Ecto neural progenitor cell (in vitro differentiated cells): ENCODE measurements at places on chromosomes 2 and 18.

- no peak for DNase-seq
These were observed 87.9 kb downstream of the RAB31 start for GRCh38 chr18:9796011-9796410.

DNA sequence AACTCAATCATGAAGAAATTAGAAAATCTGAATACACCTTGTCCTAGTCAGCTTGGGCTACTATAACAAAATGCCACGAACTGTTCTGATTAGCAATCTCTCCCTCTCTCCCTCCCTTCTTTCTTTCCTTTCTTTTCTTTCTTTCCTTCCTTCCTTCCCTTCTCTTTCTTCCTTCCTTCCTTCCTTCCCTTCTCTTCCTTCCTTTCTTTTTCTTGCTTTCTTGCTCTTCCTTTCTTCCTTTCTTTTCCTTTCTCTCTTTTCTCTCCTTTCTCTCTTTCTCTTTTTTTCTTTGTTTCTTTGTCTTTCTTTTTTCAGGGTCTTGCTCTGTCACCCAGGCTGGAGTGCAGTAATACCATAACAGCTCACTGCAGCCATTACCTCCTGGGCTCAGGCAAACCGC lies 23.6 kb upstream of the EMILIN2 start:
- no peak for DNase-seq

GRCh38 chr2:110865188-110865587 lies 132.8 kb downstream of the ACOXL start:
- DNase-seq = peak; percentile 3

- DNase-seq = no peak
These were observed 327.8 kb upstream of the FANCL start for GRCh38 chr2:58568901-58569300.

DNA sequence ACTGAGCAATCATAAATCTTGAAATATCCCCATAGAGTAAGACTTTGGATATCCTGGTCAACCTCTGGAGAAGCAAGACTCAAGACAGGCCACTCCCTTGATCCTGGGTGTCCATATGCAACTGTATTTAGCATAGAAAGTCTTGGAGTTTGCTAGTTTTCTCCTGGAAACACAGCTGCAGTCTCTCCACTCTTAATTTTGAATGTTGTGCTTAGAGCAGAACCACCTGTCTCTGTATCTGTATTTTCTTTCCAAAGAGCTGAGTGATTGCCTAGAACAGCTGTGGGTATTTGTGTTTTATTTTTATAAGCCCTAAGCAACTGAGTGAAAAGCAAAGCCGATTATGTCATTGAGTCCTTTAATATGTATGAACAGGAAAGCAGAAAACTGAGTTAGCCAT lies 64.1 kb upstream of the ADAM23 start:
- DNase-seq = no peak

- no peak for DNase-seq
These were observed 7.3 kb upstream of the ARHGAP15 start for GRCh38 chr2:143121957-143122356.

- DNase-seq = peak; percentile 59
These were observed 130.2 kb downstream of the ARHGAP15 start for GRCh38 chr2:143259368-143259958.

GRCh38 chr2:149799013-149799705 lies 211.6 kb upstream of the MMADHC start:
- no peak for DNase-seq

DNA sequence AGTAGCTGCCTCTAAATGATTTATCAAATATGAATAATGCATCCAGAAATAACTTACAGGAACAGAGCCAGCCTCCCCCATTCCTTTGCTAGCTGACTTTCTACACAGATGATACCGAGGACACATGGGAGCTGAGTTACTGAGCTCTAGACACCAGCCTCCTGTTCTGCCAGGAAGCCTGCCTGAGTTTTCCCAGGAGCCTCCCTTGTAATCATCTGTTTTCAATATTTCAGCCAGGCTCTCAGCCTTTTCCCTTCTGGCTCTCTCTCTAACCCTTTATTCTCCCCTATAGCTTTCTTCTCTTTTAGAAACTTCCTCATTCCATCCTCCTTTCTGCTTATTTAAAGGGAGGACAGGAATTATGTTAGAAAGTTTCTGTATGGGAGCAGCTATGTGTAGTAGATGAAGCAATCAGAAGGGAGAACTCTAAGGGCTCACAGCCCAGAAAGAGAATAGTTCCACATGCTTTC lies 911.6 kb downstream of the TDRD15 start:
- no peak for DNase-seq

DNA sequence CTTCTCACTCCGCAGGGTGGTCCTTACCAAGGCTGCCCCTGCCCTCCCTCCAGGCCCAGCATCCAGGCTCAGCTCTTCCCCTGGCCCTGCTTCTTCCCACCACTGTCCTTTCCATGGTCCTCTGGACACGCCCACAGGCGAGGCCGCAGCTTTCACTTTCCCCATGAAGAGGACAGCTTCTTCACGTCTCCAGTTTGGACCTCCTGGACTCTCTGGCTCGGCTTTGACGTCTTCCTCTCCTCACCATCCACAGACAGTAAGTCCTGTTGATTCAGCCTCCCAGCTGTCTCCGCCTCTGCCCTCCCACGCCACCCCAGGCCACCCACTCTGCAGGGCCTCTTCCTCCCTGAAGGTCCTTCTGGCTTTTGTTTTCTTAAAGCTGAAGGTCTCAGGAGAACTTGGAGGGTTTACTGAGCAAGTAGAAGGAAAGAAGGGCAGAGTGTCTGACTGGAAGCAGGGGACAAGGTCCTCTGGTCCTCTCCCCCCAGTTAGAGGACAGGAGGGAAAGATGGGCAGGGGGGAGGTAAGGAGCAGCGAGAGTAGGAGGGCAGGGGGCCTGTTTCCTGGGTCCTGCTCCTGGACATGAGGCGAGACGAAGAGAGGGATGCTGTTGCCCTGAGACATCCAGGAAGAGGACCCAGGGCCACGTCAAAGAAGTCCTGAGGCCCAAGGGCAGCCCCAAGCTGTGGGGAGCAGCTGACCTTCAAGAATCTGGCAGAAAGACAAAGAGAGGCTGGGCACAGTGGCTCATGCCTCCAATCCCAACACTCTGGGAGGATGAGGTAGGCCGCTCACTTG lies 24.7 kb upstream of the NMUR1 start:
- DNase-seq = no peak

DNA sequence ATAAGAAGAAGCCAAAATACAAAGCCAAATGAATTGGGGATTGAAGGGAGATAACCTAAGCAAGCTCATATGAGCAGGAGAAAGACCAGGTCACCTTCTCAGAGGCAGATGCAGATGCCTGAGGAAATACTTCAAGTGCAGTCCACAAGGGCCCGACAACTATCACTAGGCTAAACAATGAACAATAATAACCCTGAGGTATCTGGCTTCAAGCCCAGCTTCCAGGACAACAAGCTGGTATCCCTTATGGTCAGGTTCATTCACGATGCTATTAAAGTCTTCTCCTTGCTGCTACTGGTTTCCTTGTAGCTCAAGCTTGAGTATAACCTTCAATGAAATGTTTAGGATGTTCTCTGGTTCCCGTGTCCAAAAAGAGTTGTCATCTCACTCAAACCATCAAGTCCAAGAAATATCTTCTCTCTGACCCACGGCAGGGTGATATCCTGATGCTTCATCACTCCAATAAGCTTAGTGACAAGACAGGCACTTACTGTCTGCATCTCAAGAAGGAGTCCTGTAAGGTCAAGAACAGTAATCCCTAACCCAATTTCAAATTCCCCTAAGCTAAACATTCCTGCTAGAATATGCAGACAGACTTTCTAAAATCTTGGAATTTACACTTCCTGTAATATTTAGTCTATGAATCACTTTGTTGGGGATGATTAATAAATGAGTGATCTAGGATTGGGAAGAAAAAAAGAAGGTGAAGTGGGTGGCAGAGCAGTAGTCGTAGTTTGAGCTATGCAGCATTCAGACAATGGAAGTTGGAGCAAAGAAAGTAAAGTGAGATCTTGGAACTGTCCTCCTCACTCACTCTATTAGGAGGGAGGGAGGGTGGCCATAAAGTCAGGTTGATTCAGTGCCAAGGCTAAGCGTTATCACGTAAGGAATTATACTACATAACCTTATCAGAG lies 33.1 kb downstream of the CHN1 start:
- no peak for DNase-seq

DNA sequence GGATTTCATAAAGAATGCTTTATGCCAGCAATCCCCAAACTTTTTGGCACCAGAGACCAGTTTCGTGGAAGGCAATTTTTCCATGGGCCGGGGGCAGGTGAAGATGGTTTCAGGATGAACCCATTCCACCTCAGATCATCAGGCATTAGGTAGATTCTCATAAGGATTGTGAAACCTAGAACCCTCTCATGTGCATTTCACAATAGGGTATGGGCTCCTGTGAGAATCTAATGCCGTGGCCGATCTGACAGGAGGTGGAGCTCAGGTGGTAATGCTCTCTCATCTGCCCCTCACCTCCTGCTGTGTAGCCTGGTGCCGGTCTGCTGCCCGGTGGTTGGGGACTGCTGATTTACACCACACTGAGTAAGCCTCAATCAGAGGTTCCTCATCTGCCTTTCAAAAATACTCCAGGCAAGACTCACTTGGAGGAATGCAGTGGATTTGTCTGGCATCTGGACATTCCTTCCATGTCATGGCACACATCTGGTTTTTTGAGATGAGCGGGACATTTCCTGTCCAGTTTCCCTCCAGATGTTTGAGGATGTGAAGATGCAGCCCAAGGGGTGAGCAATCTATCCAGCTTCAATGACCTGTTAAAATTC lies 185.8 kb downstream of the VAPA start:
- no peak for DNase-seq

- no peak for DNase-seq
These were observed 73.4 kb upstream of the CHAC2 start for GRCh38 chr2:53694096-53694771.

GRCh38 chr2:85485815-85486214 lies 53.2 kb upstream of the MAT2A start:
- no peak for DNase-seq

DNA sequence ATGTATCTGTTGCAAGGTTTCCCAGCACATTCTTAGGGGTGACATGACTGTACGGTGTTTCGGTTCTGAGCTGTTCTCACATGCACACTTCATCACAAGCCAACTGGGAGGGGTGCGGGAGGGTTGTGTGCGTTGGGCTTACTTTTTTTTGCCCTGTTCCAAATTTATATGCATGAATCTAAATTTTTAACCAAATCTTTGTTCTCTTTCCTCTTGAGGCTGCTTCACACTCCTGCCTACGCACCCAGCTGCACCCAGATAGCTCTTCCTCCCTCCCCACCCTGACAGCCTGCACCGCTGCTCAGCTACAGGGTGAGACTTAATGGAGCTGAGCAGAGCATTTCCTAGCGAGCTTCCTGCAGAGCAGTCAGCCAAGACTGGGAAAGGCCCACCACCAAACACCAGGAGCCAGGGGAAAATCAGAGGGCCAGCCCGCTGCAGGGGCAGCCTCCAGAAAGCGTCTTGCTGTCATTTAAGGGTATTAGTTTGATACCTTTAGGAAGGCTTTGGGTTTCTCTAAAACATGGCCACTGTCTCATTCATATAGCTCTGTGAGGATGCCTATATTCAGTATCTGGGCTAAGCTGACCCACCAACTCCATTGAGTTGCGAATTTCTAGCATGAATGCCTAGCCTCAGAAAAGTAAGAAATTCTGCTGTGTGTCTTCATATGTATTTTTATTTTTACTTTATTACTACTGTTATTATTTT lies 84.5 kb downstream of the POU3F3 start:
- DNase-seq = no peak

GRCh38 chr18:45274026-45274425 lies 341.2 kb upstream of the SLC14A2 start:
- DNase-seq = no peak

GRCh38 chr2:222364285-222364895 lies 60.0 kb upstream of the SGPP2 start:
- no peak for DNase-seq

DNA sequence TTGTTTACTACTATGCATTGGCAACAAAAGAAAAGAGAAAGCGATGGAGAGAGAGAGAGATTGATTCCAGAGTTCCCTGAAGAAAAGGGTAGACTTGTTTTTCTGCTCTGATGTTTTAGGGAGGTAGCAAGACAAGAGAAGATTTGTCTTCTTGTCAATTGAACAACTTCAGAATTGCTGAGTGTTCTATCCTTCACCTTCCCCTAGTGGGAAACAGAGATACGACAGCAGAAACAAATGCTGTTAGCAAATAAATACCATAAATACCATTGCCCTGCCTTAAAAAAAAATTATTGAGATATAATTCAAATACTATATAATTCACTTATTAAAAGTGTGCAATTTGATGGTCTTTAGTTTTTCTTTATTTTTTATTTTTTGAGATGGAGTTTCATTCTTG lies 26.2 kb upstream of the CCDC150 start:
- DNase-seq = no peak

DNA sequence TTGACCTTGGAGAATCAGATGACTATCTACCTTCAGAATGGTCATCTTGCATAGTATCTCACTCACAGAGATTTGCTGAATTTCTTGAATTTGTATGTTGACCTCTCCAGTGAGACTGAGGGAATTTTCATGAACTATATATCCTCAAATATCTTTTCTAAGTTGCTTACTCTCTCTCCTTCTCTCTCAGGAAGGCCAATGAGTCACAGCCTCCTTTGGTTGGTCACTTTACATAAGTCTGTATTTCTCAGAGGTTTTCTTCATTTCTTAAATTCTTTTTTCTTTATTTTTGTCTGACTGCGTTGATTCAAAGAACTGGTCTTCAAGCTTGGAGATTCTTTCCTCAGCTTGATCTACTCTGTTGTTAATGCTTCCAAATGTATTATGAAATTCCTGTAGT lies 51.7 kb downstream of the VIT start:
- no peak for DNase-seq

DNA sequence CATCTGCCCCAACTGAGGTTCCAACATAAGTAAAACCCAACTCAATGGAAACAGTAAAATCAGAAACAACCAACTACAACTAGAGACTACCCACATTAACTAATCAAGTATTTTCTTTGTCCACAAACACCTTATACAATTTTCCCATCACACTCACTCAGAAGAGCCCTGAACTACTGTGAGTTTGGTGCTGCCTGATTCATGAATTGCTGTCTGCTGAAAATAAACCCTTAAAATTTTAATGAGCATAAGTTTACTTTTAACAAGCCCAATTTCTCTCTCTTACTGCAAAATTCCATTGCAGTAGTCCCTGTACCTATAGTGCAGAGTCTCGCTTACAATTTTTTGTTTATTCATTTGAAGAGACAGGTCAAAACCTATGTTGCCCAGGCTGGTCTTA lies 203.9 kb downstream of the NBAS start:
- no peak for DNase-seq

DNA sequence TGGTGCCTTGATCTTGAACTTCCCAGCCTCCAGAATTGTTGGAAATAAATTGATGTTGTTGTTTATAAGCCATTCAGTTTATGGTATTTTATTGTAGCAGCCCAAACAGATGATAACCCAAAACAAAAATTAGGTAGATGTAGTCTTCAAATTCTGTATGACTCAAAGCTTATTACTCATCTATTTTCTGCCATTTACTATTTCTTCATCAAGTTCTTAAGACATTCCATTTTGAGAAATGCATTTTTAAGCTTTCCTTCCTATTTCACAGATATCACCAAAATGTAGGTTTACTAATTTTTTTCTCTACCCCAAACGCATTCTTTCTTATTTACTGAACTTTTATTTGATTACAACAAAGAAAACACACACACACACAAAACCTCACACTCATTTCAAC lies 148.2 kb downstream of the RND3 start:
- DNase-seq = no peak

- no peak for DNase-seq
These were observed 8.7 kb downstream of the FEZ2 start for GRCh38 chr2:36589230-36589630.

GRCh38 chr2:45607701-45608100 lies 3.4 kb downstream of the SRBD1 start:
- DNase-seq = no peak
